ENCODE measurements at places on chromosomes 11 and 22. TPM values are rescaled to one million over a fixed set of nuclear protein-coding genes. Genes with fewer than 3 reads are reported as not detected.

DNA sequence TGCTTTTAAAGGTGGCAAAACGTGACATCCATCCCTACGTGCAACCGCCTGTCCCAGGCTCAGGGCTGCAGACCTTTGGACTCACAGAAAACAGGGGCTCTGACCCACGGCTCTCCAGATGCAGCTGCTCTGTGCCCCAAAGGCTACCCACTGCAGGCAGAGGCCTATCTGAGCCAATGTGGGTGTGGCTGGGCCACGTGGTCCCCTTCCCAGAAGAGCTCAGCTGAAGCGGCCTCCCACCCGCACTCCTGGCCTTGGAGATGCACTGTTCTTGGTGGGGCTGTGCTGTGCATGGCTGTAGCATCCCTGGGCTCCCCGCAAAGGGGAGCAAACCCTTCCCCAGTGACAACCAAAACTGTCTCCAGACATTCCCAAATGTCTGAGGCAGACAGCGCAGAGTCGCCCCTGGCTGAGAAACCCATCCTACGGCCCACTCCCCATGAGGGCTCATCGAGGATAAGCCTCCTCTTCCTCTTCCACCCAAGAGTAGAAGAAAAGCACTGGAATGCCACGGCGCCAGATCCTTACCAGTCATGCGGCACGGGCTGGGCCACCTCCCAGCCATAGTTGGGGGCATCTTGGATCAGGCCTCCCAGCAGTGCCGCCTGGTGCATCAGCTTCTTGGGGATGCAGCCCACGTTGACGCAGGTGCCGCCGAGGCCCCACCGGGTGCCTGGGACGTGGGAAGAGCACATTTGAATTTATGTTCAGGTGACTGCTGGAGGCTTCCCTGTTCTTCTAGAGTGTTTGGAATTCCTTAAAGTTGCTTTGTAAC, 23.1 kb upstream of the COMT start:
- H3K27me3 ChIP-seq = no peaks in the 10 kb centered on the region
- no peaks in the 10 kb centered on the region for H3K4me1 ChIP-seq
- no peak overlapping the region for H3K27ac ChIP-seq
- no peak for DNase-seq
- peaks cover 11% of the 10 kb centered on the region for H3K36me3 ChIP-seq

DNA sequence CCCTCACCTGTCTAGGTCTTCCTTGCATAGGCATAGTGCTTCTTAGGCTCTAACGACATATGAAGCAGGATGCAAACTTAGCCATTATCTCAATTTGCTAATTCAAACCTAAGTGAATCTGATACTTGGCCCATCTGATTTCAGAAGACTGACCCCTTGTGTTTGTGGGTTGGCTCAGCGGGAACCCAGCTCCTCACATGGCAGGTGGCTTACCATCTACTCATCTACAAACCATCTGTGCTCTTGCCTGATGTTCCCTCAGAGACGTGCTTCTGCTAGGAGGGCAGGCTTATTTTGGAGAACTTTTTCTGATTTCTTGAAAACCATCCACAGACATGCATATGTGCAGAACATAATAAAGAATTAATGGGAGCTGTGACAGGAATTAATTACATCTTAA, 15.2 kb downstream of the ELMOD1 start:
- no peaks in the 10 kb centered on the region for H3K27me3 ChIP-seq
- no peaks in the 10 kb centered on the region for H3K4me1 ChIP-seq
- H3K36me3 ChIP-seq = no peaks in the 10 kb centered on the region
- DNase-seq = peak; percentile 73
- no peak overlapping the region for H3K27ac ChIP-seq

GRCh38 chr11:98979205-98979604, 41.5 kb upstream of the CNTN5 start:
- no peaks in the 10 kb centered on the region for H3K4me1 ChIP-seq
- no peaks in the 10 kb centered on the region for H3K27me3 ChIP-seq
- H3K27ac ChIP-seq = no peak overlapping the region
- no peak overlapping the region for H3K4me3 ChIP-seq
- DNase-seq = no peak

- H3K4me3 ChIP-seq = peak overlapping the region; percentile 77
- H3K4me1 ChIP-seq = peaks cover 24% of the 10 kb centered on the region
- H3K36me3 ChIP-seq = no peaks in the 10 kb centered on the region
- no peak overlapping the region for H3K27ac ChIP-seq
- no peaks in the 10 kb centered on the region for H3K27me3 ChIP-seq
These were observed 1.4 kb upstream of the MAPK11 start for GRCh38 chr22:50271519-50271970.

- H3K27ac ChIP-seq = no peak overlapping the region
- DNase-seq = no peak
- no peak overlapping the region for H3K4me3 ChIP-seq
- H3K27me3 ChIP-seq = no peaks in the 10 kb centered on the region
- H3K36me3 ChIP-seq = no peaks in the 10 kb centered on the region
- H3K4me1 ChIP-seq = no peaks in the 10 kb centered on the region
These were observed 29.4 kb downstream of the CALCA start for GRCh38 chr11:14942745-14943144.

GRCh38 chr22:39630721-39631120, 60.2 kb downstream of the CACNA1I start:
- DNase-seq = no peak
- H3K4me1 ChIP-seq = peaks cover 3% of the 10 kb centered on the region
- H3K27me3 ChIP-seq = no peaks in the 10 kb centered on the region
- H3K4me3 ChIP-seq = no peak overlapping the region
- no peaks in the 10 kb centered on the region for H3K36me3 ChIP-seq

- no peaks in the 10 kb centered on the region for H3K36me3 ChIP-seq
- no peaks in the 10 kb centered on the region for H3K4me1 ChIP-seq
These were observed 56.9 kb downstream of the PANX1 start for GRCh38 chr11:94185416-94186084.

DNA sequence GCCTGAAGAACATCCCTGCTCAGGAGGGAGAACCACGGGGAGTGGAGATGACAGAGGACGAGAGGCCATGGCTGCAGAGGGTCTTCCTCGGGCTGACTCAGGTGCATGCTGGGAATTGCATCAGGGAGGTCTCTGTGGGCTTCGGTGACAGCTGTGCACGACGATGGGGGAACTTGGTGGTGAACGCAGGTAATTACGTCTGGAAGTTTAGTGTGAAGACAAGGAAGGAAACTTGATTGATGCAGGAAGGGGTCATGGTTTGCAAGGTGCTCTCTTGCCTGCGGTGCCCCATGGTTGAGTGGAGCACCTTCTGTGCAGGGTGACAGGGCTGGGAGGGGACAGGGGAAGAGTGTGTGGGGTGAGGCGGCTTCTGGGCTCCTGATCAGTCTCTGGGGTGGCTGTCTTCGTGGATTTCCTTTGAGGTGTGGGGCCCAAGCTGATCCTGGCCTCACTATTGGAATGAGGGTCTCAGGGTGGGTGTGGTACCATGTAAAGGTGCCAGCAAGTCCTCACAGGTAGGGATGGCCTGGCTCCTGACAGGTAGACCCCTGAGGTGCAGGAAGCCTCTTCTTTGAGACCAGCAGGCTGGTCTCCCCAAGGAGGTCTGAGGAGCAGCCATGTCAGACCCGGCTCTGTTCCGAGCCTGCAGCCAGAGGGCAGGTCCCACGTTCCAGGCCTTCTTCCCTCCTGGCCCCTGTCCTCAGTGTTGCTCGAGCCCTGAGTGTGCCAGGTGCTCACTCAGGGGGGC, 1020.1 kb downstream of the TBC1D22A start:
- no peaks in the 10 kb centered on the region for H3K27me3 ChIP-seq
- H3K27ac ChIP-seq = no peak overlapping the region
- H3K36me3 ChIP-seq = no peaks in the 10 kb centered on the region
- DNase-seq = no peak
- no peaks in the 10 kb centered on the region for H3K4me1 ChIP-seq

GRCh38 chr22:24601217-24602104, 1.5 kb upstream of the GGT1 start:
- no peaks in the 10 kb centered on the region for H3K4me1 ChIP-seq
- H3K27ac ChIP-seq = no peak overlapping the region
- H3K4me3 ChIP-seq = no peak overlapping the region
- no peaks in the 10 kb centered on the region for H3K36me3 ChIP-seq
- H3K27me3 ChIP-seq = no peaks in the 10 kb centered on the region

DNA sequence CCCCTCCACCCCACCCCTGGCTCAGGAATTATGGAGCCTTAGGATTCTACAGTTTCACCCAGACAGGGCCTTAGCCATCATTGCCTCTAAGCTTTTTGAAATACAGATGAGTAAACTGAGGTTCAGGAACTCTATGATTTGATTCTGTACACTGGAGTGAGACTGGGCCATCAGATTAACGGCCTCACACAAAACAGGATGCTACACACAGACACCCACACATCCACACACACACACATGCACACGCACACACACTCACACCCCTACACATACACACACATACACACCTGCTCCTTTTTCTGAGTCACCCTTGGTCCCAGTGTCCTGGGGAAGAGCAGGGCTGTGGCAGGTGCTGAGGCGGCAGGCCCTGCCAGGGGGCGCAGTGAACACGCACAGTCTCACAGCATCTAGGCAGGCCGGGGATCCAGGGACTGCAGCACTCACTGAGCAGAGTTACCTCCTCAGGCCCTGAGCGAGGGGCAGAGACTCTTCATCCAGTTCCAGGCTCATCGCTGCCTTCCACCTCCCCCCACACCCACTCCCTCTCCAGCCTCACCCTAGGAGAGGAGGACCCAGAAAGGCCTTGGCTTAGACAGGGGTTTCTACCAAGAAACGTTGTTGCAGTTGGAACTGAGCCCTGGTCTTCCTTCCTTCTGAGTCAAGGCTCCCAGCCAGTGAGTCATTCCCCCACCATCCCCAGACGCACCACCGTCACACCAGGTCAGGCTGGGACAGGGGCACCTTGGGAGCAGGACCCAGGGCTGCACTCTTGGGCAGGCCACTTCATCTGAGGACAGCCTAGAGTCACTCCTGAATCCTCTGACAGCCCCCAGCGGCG, 89.8 kb upstream of the PARVA start:
- no peak overlapping the region for H3K27ac ChIP-seq
- H3K4me3 ChIP-seq = no peak overlapping the region
- peaks cover 41% of the 10 kb centered on the region for H3K4me1 ChIP-seq
- H3K36me3 ChIP-seq = no peaks in the 10 kb centered on the region
- DNase-seq = peak; percentile 94
- no peaks in the 10 kb centered on the region for H3K27me3 ChIP-seq

DNA sequence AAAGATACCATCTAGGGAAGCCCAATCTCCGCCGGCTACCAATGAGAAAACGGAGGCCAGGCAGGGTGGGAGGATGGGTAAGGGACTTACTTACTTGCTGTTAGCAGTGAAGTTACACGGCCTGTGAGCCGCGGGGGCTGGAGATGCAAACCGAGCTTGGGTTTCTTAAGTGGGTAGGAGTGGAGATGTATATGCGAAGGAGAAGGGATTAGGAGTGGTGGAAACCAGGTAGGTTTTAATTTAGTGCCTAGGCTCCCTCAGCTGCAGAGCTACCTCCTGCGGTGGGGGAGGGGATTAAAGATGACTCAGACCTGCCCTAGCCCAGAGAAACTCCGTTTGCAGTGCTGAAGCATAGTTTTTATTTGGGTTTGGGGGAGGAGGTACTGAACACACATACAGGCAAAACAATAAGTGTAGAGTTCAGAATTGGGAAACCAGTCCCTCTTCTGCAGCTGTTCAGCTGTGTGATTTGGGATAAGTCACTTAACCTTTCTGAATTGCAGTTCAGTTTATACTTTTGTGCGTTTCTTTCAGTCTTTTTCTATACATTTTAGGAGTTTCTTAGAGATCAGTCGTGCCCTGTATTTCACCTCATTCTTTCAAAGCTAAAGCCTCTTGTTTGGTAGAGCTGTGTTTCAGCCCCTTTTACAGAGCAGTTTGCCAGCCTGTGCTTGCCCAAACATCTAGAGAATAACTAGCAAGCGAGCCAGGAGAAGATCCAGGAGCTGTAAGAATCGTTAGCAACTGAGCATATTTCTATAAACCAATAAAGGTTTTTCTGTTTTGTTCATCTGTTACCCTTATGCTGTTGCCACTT, 596 bp upstream of the TNRC6B start:
- peak overlapping the region; percentile 78 for H3K4me3 ChIP-seq
- H3K36me3 ChIP-seq = no peaks in the 10 kb centered on the region
- peak; percentile 88 for DNase-seq
- peak overlapping the region; percentile 98 for H3K27ac ChIP-seq
- no peaks in the 10 kb centered on the region for H3K27me3 ChIP-seq
- H3K4me1 ChIP-seq = peaks cover 49% of the 10 kb centered on the region

The OR51F2 gene
- not detected for total RNA-seq

The LMNTD2 gene
- 6.2 TPM for total RNA-seq

The PNPLA3 gene
- total RNA-seq = not detected

The SMC1B gene
- not detected for total RNA-seq

The UQCR10 gene
- 74.1 TPM for total RNA-seq

The TCF20 gene
- total RNA-seq = 60.1 TPM

The RELT gene
- 54.2 TPM for total RNA-seq

The IGLL1 gene
- 171 TPM for total RNA-seq

The ACTN3 gene
- not detected for total RNA-seq

The APOBEC3H gene
- not detected for total RNA-seq

The SNU13 gene
- total RNA-seq = 148 TPM
